ENCODE measurements at places on chromosomes 2 and 18.

GRCh38 chr18:2958819-2959298, 54.1 kb downstream of the LPIN2 start:
- DNase-seq, result no peak

- no peak for DNase-seq
These were observed 818.6 kb upstream of the RAB6C start for GRCh38 chr2:129160879-129161278.

GRCh38 chr2:236728916-236729670, 159.5 kb downstream of the ACKR3 start:
- no peak for DNase-seq

- no peak for DNase-seq
These were observed 61.3 kb downstream of the TMEM247 start for GRCh38 chr2:46540496-46541331.

DNA sequence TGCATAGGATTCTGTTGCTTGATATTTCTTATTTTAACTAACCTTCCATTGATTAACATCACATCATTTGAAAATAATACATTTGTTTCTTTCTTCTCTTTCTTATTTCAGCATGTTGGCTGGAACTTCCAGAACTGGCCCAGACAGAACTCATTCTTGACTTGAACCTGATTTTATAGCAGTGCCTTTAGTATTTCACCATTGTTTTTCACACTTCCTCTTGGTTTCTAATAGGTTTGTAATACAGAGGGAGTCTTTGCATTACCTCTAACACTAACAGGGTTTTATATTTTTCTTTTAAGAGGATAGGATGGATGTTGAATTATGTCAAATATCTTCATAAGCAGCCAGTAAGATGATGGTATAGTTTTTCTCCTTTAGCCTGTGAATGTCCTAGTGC, 39.2 kb downstream of the SEMA4F start:
- DNase-seq, result no peak

DNA sequence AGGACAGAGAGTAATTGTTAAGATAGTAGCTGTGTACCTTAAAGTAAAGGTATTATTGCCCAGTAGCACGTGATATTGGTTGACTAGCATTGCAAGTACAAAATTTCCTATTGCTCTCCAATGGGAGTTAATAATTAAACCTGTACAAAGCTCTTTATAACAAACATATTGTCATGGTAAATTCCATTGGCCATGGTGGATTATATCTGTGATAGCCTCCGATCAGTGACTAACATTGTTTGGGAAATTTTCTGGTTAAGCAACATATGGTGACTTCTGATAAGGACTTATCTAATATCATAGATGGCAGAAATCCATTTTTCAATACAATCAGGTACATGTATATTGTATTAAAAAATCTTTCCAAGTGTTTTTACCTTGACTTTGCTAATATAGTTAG, 360.8 kb downstream of the DCC start:
- no peak for DNase-seq

GRCh38 chr2:62495761-62496160, 10.2 kb downstream of the TMEM17 start:
- DNase-seq, result no peak

DNA sequence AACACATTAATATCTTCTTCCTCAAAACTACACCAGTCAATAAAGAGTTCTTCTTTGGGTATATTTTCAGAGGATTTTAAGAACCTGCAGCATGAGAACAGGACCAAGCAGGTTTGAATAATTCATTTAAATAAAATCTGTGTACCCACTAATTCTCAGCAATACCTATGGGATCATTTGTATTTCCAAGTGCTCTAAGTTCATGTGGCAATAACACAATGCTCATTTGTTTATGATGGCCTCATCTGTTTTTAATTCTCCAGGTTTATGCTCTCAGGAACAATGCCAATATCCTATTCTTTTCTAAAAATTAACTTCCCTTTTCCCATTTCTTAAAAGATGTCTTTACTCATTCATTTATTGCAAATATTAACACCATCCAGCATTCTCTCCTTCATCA, 264.7 kb downstream of the METTL4 start:
- DNase-seq, result no peak

- no peak for DNase-seq
These were observed 44.1 kb downstream of the TTC21B start for GRCh38 chr2:165909466-165909865.

DNA sequence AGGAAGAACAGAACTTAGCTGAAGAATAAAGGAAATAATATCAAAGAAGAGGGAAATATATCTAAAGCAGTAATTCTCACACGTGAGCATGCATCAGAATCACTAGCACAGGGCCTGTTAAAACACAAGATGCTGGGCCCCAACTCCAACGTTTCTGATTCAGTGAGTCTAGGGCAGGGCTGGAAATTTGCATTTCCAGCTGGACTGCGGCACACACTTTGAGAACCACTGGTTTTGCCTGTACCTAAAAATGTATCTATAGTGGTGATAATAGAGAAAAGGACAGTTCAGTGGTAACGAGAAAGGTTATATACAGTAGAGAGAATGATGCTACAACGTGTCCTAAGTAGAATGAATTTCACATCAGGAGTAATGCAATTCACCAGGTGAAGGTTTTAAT, 11.2 kb downstream of the REV1 start:
- DNase-seq, result no peak

GRCh38 chr2:161416708-161417437, 776 bp downstream of the TBR1 start:
- DNase-seq, result no peak

DNA sequence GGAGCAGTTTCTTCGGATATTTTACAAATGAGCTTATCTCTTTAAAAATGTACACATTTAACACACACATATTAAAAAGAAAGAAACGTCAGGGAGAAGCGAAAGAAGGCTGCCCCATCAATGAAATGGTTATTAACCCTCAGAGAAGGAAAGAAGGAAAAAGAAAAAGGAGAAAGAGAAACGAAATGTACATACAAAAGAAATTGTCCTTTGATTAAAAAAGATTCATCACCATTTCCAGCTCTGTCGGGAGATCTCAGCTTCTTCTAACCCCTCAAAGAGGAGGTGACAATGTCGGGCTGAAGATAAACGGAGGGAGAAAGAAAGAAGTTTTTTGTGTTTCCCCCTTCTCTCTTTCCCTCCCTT, 1.5 kb downstream of the IKZF2 start:
- DNase-seq, result no peak

DNA sequence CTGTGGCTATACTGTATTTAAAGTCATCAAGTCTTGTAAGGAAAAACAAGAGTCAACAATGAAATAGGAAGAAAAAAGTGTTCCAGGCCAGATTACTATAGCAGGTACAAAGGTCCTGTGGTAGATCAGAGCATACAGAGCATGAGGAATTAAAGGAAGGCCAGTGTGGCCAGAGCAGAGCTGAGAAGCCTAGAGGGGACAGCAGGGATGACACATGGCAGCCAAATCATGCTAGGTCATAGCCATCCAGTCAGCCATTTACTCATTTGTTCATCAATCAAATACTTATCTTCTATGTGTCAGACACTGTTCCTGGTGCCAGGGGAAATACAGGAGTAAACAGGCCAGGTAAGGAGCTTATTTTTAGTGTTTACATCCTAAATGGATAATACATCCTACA, 24.3 kb downstream of the ADD2 start:
- DNase-seq, result no peak

DNA sequence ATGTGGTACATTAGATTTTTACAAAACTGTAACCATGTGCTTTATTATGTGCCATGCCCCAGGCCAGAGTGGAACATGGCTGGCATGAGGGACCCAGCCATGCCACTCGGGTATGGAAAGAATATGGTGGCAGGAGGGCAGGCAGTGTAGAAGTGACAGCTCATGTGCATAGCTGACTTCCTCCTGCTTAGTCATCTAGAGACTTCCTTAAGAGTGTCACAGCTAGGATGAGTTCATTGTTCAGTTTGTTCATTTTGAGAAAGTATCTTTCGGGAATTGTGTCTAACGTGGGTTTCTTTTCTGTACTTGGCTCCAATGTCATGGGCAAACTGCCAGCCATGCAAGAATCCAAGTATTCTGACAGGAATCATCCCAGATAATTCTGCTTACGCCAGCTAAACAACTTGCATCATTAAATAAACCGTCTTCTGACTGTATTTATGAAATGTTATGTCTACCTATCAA, 94.3 kb upstream of the ITGB6 start:
- no peak for DNase-seq

- no peak for DNase-seq
These were observed 219.5 kb upstream of the TANK start for GRCh38 chr2:160940699-160941098.

DNA sequence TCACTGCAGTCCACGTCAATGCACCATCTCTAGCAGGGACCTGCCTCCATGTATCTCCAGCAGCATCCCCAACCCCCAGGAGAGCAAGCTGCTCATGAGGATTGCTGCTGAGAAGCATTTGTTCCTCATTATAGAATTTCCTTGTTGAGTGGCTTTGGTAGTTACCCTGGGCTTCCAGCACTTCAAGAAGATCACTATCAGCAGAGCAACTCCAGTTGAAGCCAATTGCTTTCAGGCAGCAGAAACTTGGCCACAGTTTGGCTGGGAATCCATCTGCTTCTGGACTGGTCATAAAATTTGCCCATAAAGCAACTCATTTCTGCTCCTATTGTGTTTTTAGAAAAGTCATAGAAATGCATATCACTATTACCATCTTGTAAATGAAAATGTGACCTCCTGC, 17.4 kb downstream of the TRPM8 start:
- DNase-seq, result no peak
